ENCODE measurements at places on chromosomes 4 and X.

DNA sequence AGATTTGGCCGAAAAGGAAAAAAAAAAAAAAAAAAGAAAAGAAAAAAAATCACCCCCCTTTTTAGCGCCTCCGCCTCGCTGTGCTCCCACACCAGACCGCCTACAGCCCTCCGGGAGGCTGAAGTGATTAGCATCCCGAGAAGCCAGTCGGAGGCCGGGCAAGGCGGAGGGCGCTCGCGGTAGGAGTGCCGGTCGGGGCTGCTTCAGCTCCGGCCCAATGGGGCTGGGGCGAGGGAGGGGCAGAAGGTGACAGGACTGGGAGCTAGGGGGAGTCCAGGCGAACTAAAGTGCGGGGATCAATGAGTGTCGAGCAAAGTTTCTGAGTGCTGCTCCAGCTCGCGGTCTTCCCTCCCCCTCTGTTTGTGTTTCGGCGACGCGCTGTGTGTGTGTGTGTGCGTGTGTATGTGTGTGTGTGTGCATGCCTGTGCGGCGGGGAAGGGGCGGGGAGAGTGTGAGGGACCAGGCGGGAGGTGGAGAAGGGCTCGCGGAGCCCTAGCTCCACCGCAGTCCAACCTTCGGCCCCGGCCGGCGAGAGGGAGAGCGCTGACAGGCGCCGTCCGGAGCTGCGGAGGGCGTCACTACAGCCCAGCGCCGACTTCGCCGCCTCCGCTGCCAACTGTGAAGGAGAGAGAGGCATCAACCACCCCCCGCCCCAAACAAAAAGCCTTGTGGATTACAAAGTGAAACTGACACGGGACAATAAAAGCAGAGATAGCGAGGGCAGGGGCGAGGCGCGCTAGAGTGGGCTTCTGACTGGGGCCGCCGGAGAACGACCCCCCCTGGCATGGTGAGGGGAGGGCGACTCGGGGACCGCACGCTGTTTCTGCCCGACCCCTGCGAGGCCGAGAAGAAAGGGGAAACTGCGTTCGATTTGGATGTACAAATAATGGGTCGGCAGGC is at the start of gene FAT4:
FAT4 (plus strand) TSS at position 280 of the 900 bp plus-strand sequence. CDS start 1,457 bp downstream, outside the sequence.
- DNase-seq, result peak; percentile 100

DNA sequence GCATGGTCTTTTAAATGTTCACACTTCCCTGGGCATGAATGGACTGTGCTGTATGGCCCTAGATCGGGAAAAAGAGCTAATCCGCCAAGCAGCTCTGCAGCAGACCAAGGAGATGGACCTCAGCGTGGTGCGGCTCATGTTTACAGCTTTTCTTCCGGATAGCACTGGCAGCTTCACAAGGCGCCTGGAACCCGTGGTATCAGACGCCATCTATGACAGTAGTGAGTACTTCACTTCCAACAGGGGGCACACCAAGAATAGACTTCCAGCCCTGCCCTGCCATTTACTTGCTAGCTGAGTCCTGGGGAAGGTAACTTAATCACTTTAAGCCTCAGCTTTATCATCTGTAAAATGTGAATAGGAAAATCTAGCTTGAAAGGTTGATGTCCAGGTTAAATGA is 77.7 kb downstream of the NFKB1 start:
- DNase-seq, result no peak

GRCh38 chrX:109440475-109440874 is 41.4 kb downstream of the GUCY2F start:
- DNase-seq, result no peak

GRCh38 chrX:53950130-53950733 is 94.0 kb downstream of the PHF8 start:
- no peak for DNase-seq

DNA sequence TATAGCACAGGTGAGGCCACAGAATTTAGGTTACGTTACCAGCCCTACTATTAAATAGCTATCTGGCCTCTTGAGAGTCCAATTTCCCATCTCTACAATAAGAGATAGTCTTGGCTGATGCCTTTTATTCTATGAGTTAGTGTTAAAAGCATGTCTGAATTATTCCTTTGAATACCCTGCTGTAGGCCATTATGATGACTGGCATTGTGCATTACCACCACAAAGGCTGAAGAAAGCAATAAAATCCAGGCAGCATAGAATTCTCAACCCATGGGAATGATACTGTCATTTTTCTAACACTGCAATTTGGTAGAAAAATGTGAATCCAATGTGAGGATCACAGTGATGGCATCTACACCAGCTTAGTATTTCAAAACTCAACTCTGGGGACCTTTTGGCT is 51.4 kb downstream of the OTC start:
- no peak for DNase-seq

- peak; percentile 78 for DNase-seq
These were observed 2528.4 kb downstream of the ARAP2 start for GRCh38 chr4:33715841-33716395.

- DNase-seq, result no peak
These were observed 18.8 kb downstream of the L1CAM start for GRCh38 chrX:153867139-153867538.

DNA sequence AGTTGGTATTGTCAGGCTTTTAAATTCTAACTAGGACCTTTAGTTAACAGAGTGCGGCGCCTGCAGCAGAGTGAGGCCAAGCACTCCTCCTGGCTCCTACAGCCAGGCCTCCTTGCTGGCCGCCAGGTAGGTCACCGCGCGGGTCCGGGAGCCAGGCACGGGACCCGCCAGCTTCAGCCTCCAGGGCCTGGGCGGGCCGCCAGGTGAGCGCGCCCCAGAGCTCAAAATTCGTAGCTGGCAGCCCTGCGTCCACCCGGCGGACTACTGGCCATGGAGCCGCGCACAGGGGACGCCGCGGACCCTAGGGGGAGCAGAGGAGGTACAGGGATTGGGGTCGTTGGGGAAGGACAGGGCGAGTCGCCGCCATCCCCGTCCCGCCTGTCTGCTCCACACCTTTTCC is at the start of gene MAGIX:
MAGIX (plus strand) TSS at position 139 of the 400 bp plus-strand sequence; CDS start at position 271, 132 bp downstream.
- DNase-seq, result no peak

DNA sequence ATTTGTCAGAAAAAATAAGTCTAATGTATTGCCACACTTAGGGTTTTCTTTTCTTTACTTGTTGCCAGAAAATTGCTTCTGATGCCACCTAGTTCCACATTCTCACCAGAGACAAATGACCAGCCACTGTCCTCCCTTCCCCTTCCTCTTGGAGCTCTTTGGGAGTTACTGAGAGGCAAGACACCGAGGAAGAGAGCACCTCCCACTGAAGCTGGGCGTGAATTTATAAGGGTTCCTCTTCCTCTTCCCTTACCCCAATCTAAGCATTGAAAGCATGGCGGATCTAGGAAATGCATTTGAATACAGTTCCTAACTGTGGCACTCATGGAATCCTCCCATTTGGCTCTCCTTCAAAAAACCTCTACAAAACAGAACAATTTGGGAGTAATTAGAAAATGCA is 30.0 kb downstream of the ANXA3 start:
- DNase-seq, result no peak

GRCh38 chr4:2933566-2934076 is 29.6 kb downstream of the NOP14 start:
- DNase-seq, result no peak

DNA sequence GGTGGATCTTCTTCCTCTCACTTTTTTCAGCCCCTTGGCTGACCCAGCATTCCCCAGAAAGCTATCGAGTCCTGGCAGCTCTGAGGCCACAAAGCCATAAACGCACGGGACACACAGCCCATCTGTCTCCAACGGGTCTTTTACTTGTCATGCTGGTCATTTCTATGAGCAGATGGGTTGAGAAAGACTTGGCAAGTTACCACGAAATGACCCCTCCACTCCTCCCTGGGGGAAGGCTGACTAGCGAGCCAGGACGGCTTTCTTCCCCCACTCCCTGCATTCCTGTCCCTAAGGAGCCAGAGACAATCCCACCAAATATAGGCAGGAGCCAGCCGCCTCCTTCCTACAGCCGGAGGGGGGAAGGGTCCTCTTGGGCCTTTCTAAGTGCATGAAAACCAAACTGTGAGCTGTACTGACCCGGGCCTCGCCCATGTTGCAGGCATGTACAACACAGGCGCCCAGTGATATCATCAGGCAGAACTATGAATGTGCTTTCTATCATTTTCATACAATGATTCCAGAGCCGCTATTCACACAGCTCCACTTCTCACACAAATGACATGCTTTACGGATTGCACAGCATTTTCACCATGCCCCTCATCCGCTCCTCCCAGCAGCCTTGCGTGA is 28.6 kb downstream of the AFAP1 start:
- DNase-seq, result peak; percentile 85

DNA sequence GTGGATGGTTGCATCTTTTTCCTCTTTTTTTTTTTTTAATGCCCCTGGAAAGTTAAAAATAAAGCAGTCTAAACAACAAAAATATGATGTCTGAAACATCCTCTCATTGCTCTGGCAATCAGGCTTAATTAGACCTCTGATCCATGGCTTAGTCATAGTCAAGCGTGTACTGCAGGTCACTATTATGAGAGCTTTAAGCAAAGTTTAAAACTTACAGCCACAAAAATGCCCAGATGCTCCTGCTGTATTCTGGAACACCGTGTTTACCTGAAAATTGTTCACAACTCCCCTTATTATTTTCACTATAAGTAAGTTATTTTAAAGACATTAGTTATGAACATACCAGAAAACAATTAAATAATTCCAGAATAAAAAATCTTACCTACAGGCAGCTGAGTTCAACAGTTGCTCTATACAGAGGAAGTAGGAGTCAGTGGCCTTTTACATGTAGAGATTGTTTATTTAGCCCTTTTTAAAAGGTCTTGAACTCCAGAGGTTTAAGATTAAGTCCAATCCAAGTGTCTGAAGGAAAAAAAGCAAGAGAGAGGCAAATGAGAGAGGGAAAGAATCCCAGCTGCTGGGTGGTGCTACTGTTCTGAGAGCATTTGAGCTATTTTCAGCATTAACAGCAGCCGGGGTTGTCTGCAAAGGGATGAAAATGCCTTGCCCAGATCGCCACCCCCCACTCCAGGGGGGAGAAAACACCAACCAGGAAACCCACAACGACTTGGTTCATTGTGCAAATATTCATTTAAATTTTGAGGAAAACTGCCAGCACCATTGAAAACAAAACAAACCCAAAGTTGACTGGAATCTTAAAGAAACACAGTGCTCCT is 36.9 kb downstream of the SORBS2 start:
- peak; percentile 92 for DNase-seq

Measured in iris pigment epithelial cell (primary cell).